ENCODE measurements at places on chromosomes 13 and 19.

DNA sequence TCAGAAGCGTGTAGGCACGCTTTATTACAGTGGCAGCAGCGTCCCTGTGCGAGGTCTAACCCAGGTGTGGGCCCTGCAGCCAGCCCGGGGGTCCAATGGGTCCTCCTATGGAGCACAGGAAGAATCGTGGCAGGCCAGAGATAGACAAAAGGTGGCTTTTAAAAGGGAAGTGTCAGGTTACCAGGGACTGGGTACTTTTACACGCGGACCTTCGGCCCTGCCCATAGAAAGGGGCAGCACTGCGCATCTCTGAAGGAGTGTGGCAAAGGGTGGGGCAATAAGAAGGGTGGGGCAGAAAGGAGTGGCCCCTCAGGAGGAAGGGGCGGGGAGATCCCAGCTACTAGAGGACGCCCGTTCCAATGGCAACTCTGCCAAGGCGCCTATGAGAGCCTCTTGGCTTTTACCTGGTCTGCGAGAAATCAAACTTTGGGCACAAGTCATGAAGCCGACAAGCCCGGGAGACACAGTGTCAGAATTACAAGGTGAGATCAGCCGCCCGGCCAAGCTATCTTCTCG, 1419.8 kb downstream of the UQCRFS1 start:
- peak; percentile 72 for DNase-seq

GRCh38 chr19:46878613-46879375, 18.0 kb downstream of the ARHGAP35 start:
- peak; percentile 21 for DNase-seq

DNA sequence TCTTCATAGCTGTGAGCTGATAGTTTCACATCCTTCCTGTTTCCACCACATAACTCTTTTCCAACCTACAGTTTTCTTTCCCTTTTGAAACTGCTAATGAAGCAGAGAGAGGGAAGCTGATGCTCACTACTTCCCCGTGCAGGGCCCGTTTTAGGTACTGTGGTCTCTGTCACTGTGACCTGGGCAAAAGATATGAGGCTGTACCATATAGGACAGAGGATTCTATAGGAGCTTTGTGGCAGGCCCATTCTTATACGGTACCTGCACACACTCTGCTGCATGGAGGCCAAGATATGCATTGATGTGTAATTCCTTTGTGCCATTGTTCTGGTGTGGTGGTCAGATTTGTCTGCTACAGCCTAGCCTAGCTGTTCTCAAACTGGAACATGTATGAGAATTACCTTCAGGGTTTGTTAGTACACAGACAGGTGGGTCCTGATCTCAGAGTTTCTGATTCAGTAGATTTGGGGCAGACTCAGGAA, 577.3 kb downstream of the LMO7 start:
- DNase-seq, result no peak

GRCh38 chr19:43318796-43319314, 34.6 kb upstream of the CD177 start:
- no peak for DNase-seq

- no peak for DNase-seq
Measured at GRCh38 chr19:2446381-2446780, 10.4 kb downstream of the LMNB2 start.

DNA sequence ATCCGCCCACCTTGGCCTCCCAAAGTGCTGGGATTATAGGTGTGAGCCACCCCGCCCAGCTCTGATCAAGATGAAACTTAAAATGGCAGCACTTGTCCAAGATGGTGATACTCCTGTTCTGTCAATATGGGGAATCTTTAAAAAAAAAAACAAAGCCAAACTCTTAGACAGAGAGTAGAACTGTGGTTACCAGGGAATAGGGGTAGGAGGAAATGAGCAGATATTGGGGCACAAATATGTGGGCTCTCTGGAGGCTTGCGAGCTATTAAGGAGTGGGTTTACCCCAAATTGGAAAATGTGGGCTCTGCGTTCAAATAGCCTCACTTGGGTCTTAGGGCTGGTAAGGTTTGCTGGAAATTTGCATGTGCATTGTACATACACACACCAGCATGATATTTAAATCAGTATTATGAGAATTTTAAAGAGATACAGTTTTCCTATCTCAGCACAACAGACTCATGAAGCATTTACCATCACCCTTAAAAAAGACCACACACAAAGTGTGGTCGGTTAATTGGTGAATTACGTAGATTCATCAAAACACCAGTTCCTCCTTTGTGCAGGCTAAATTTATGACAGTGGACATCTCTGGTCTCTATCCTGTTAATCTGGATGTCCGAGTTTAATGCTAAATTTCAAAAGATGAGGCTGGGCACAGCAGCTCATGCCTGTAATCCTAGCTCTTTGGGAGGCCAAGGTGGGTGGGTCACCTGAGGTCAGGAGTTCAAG, 11.3 kb downstream of the CD70 start:
- no peak for DNase-seq

GRCh38 chr19:4061178-4061682, 5.5 kb downstream of the ZBTB7A start:
- DNase-seq, result no peak

- DNase-seq, result no peak
Measured at GRCh38 chr13:102374233-102374632, 27.6 kb downstream of the FGF14 start.

DNA sequence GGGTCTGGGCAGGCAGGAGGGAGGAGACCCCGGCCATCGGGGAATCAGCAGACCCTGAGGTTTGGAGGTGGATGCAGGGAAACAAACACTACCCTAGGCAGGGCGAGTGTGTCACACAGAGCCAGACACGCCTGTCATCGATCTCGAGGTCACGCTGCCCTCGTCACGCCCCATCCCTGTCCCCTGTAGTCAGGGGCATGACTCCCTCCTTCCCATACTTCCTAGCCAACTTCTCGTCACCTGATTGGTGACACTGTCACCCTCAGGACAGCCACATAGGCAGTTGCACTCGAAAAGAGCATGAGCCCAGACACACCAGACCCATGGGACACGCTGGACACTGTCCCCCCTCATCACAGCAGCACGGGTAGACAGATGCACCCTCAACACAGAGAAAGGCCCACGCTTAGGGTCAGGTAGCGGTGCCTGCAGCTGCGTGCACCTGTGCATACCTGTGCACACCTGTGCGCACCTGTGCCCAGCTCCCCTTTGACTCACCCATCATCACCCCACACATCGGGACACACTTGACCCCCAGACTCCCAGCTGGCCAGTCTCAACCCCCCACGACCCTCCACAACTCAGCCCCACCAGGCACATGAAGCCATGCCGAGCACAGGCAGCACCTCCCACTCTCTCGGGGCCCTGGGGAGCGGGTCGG, 11.9 kb downstream of the CILP2 start:
- no peak for DNase-seq

DNA sequence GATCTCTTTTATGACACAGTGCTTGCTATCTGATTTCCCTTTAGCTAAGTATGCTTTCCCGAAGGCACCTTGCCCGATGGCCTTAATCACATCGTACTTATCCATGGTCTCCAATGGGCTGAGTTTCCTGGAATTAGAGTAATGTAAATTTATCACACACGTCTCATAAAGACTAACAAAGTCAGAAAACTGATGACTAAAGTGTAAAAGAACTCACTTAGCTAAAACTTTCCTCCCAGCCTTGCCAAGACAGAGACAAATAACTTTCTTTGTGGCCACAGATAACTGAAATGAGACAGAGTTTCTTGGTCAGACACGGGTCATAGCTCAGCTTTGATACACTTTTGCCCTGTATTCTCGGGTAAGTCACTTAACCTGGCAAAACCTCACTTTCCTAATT, 1.5 kb downstream of the NEK5 start:
- DNase-seq, result no peak

DNA sequence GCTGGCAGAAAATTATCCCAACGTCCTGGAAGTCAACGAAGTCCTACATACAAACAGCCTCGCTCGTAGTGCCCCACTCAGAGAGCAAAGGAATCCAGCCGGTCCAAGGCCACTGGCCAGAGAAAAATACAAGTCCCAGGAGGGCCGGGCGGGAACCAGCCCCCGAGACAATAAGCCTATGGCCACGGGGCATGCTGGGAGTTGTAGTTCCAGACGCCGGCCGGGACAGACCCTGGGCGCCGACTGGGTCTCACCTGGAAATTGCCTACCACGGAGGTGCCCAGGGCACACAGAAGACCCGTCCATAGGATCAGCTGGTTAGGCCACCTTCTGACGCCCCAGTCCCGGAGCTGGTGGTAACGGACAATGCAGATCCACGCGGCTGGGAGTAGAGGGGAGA, 5.4 kb downstream of the TMEM150B start:
- no peak for DNase-seq

DNA sequence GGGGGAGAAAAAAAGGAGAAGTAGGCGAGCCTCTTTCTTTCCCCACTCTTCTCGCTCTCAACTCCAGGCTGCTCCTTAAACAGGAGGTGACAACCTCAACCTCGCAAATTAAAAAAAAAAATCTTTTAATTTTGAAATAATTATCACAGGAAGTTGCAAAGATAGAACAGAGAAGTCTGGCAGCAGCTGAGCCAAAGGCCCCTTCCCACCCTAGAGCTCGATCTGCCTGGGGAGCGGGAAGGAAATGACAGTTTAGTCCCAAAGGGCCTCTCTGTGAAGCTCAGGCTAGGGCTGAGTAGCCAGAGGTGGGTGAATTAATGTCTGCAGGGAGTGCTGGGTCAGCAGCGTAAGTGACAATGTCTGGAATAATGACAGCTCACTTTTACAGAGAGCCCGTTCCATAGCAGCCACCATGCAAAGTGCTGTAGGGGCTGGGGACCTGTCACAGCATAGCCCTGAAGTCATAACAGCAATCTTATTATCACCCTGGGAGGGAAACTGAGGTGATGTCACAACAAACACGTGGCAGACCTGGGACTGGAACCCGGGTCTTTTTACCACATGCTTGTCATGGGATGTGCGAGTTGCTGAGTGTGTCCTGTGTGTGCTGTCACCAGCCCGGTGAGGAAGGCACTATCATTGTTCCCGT, 8.8 kb upstream of the CD22 start:
- no peak for DNase-seq

DNA sequence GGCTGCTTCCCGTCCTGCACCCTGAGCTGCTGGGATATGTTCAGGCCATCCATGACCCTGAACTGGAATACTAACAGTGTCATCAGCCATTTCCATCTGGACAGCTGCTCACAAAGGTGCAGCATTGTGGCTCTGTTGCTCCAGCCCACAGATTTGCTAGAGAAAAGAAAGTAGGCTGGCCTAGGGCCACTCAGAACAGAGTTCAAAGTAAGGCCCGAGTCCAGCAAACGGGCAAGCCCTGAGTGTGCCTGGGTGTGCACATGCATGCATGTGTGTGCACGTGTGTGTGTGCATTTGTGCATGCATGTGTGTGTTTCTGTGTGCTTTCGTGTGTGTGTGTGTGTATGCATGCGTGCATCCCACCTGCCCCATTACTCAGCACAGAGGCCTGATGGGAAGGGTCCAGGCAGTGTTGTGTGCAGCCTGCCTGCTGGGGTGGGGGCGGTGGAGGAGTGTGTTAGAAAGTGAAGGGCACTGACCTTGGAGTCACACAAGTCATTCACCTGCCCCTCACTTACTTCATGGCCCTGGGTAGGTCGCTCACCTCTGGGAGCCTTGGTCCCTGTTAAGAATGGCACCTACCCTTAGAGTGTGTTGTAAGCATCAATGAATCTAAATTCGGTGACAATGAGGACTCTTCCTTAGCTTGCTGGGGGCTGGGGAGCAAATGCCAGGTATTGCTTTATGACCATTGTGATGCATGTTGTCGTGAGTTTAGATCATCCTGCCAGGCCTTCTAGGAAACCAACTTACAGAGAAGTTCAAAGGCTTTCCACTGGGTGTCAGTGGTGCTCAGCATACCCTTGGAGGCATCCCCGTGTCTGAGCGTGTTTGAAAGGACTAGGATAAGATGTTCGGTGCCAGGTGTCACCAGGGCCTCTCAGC, 53.2 kb downstream of the GPR12 start:
- no peak for DNase-seq

DNA sequence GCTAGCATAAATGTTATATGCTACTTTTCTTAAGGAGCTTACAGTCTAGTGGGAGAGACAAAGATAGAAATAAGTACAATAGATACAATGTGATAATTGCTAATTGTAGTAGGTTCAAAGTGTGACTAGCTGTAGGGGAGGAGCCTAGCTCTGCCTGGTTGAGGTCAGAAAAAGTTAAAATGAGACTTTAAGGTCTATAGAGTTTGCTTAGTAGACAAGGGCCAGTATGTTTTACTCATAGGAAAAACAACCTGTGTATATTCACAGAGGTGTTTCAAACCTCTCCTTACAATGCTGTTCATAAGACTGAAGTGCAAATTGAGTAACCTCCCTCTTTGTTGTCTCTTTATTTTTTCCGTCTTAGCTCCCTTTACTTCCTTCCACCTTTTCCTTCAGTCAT, 56.1 kb downstream of the PDS5B start:
- DNase-seq, result no peak

DNA sequence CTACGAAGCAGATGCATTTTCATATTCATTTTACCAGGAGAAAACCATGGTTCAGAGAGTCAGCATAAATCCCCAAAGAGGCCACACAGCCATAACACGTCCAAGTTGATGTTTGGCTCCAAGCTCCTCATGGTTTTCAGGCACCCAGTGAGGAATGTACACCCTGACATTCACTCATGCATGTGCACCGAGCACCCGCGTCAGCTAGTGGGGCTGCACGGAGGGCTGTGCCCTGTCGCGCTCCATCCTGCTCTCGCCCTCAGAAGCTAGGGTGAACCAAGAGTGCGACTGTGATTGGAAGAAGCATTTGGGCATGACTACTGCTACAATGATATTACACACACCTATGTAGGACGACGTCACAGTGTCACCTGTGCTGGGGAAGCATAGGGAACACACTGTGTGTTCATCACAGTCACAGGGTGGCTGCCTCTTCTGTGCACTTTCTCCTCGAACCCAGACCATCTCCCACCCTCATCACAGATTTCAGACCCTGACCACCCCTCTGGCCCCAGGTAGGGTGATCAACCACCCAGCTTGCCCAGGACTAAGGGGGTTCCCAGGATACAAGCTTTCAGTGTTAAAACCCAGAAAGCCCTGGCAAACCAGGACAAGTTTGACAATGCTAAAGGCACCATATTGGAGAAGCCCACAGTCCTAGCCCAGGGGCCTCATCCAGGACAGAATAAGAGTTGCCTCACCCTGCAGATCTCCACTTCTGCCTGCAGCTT, 148.6 kb upstream of the ZNF507 start:
- DNase-seq, result no peak

DNA sequence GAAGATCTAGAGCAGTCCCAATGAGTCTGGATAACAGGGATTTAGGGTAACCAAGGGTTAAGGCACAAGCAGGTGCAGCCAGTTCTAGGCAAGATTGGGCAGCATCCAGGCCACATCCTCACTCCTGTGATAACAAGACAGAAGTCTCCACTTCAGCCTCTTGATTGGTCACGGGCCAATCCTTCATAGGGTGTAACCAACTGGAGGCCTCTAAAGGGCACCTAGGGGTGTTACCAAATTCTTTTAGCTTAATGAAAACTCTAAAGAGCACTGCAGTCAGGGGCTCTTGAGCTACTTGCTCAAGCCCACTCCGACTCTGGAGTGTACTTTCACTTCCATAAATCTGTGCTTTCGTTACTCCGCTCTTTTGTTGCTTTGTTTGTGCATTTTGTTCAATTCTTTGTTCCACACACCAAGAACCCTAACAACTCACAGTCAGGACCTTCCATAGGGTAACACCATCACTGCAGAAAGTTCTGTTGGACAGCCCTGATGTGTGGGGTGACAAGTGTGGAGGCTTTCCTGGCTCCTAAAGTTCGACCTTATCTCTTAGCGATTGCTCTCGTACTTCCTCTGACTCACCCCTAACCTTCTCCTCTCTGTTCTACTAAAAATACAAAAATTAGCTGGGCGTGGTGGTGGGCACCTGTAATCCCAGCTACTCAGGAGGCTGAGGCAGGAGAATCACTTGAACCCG, 36.1 kb downstream of the ZSWIM9 start:
- DNase-seq, result no peak

Data from GOT3 (cell line).